ENCODE measurements at places on chromosomes 3 and 15. TPM values are rescaled to one million over a fixed set of nuclear protein-coding genes. Genes with fewer than 3 reads are reported as not detected.

GRCh38 chr3:140712301-140712700, 34.4 kb downstream of the TRIM42 start:
- no peaks in the 10 kb centered on the region for H3K27me3 ChIP-seq
- H3K27ac ChIP-seq, result no peak overlapping the region
- DNase-seq, result no peak
- no peaks in the 10 kb centered on the region for H3K4me1 ChIP-seq
- no peak overlapping the region for H3K4me3 ChIP-seq

- H3K4me3 ChIP-seq, result no peak overlapping the region
- H3K36me3 ChIP-seq, result no peaks in the 10 kb centered on the region
- H3K4me1 ChIP-seq, result no peaks in the 10 kb centered on the region
- H3K27ac ChIP-seq, result no peak overlapping the region
These were observed 80.7 kb upstream of the ALDH1L1 start for GRCh38 chr3:126261037-126261436.

GRCh38 chr15:90160781-90161727, 40.1 kb upstream of the SEMA4B start:
- H3K27me3 ChIP-seq, result no peaks in the 10 kb centered on the region
- no peaks in the 10 kb centered on the region for H3K36me3 ChIP-seq
- H3K4me1 ChIP-seq, result peaks cover 23% of the 10 kb centered on the region
- no peak overlapping the region for H3K27ac ChIP-seq
- no peak for DNase-seq

- H3K27ac ChIP-seq, result no peak overlapping the region
- no peaks in the 10 kb centered on the region for H3K27me3 ChIP-seq
- no peaks in the 10 kb centered on the region for H3K4me1 ChIP-seq
- no peak overlapping the region for H3K4me3 ChIP-seq
- DNase-seq, result no peak
These were observed 25.9 kb upstream of the KIF23 start for GRCh38 chr15:69388260-69388705.

DNA sequence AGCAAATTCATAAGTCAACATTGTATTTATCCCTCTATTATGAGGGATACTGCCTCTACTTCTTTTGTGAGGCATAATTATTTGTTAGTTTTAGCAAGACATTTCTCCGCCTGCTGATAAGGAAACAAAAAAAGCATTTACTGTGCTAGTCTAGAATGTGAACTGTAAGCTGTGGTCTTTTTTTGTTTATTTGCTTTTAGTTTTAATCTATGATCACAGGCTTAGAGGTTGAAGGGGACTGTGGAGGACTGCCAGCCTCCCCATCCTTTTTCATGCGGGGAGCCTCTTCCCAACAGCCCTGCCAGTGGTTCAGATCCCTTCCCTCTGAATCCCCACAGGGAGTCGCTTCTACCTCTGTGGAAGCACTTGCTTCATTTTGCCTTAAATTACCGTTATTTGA, 331.0 kb upstream of the ROPN1 start:
- H3K27ac ChIP-seq, result no peak overlapping the region
- no peaks in the 10 kb centered on the region for H3K36me3 ChIP-seq
- no peak overlapping the region for H3K4me3 ChIP-seq
- DNase-seq, result no peak

GRCh38 chr3:38657369-38657768, 7.9 kb upstream of the SCN5A start:
- DNase-seq, result no peak
- peaks cover 3% of the 10 kb centered on the region for H3K36me3 ChIP-seq
- H3K4me1 ChIP-seq, result peaks cover 4% of the 10 kb centered on the region

DNA sequence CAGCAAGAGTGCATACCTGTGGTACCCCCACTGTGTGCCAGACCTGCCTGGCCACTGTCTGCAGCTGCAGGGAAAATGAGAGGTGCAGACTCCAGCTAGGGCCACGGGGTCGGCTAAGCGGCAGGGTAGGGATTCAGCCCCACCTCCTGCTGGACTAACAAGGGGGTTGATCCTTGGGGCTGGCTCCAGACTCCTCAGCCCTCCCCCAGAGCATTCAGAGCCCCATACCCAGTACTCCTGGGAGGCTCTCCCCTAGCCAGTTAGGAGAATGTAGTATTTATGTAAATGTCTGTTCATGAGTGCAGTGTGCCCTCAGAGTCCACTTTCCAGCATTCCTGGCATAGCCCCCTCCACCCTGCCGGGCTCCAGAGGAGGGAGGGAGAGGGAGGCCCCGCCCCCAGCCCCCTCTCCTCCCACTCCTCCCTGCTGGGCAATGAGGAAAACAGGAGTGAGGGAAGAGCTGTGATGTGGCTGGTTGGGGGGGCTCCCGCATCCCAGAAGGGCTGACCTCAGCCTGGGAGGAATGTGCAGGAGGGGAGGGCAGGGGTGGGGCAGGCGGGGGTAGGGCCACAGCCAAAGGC, 4.5 kb upstream of the SEMA3B start:
- H3K27ac ChIP-seq, result no peak overlapping the region
- DNase-seq, result no peak
- no peaks in the 10 kb centered on the region for H3K27me3 ChIP-seq
- H3K36me3 ChIP-seq, result no peaks in the 10 kb centered on the region
- H3K4me1 ChIP-seq, result peaks cover 4% of the 10 kb centered on the region

The CDV3 gene
- total RNA-seq, result 209 TPM

The TRA2B gene
- total RNA-seq, result 184 TPM

All from activated CD4-positive, alpha-beta memory T cell treated with anti-CD3 and anti-CD28 coated beads for 36 hours (primary cell).